ENCODE measurements at places on chromosomes 1 and 21.
A peak's percentile ranks its signal among the peaks of the same experiment; 100 is the strongest.

DNA sequence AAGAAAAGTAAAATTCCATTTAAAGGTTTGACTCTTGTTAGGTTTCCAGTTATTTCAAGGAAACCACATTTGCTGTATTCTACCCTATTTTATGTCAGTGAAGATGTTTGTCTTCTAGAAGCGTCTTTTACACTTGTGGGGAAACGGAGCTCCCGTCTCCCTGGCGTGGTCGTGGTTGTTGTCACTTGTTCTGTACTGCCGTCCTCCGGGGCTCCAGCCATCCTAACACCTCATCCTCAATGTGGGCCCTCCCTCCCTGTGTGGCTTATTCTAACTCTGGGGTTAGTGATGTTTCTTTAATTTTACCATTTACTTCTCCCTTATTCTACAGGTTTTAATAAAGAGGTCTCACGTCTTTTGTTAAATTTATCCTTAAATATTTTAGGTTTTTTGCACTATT lies 52.7 kb upstream of the DIP2A start:
- DNase-seq, result no peak

DNA sequence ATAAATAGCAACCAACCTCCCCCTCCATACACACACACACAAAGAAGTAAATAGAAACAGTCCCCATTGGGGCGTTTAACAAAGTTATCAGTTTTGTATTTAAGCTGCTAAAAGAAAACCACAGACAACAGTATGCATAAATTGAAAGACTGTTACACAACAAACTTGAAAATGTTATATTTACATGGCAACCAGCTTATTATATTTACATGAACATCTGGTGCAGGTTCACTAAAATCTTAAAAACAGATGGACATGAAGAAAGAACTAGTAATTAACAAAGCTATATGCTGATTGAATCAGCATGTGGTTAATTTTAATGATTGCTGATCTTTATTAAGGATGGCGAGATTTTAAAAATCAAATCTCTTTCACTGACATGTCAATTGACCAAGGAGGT lies 384.7 kb downstream of the LRRIQ3 start:
- no peak for DNase-seq

DNA sequence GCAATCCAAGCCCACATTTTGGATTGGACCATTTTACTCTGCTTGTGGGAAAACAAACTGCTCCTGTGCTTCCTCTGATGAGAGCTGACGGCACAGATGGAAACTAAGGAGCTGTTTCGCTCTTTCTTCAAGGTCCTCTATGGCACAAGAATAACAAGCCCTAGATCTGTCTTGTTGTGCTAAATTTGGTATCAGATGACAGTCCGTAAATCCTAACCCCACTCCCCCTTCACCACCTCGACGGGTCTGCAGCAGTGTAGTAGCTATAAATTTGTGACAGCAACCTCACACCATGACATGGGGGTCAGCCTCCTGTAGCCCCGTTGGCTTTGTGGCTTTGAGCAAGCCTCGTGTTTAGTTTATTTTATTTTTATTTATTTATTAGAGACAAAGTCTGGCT lies 85.9 kb downstream of the ADSS2 start:
- no peak for DNase-seq

DNA sequence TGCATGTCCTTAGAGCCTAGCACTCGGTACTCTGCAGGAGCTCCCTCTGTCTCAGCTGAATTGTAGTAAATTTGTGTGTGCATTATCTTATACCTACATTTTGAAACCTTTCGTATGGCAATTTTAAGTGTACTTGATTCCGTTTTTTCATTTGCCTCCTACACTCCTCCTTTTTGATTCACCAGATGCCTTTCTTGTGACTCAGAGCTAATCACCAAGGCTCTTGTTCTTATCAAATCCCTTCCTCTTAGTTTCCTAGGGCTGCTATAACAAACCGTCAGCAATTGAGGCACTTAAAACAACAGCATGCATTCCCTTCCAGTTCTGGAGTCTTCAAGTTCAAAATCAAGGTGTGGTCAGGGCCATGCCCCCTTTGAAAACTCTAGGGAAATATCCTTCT lies 261.0 kb downstream of the ASTN1 start:
- DNase-seq, result no peak

DNA sequence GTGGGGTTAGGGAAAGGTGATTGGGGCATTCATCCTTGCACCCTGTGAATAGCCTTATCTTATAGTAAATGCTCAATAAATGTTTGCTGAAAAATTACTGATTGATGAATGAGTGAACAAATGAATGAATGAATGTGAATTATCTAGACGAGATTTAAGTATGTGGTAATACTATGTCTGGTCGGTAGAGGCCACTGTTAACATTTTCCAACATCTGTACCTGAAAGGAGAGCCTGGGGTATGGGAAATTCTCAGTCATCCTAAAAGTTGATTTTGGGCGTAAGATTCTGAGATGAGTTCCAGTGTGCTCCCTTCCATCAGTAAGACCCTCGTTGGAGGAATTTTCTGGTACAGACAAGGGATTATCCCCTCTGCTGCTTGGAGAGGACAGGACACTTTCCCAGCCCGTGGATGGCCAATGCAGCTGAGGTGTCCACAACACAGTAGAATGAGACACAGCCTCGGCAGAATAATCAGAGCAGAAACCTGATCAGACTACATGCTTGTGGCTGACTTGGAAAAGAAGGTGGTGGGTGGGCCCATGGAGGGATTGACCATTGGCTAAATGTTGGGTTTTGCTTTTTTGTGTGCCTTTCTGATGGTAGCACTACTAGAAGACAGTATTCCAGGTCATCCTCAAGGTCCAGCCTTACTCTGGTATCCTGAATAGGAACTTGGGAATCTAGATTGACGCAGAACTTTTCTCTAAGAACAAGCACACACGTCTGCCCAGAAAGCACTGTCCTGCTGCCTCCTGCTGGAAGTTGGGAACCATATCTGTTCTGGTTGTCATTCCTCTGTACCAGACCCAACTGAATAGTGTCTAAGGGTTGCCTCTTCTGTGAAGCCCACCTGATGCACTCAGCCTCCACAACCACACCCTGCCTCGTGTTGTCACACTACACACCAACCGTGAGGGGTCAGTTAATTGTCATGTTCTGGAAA lies 262.0 kb downstream of the TNR start:
- DNase-seq, result peak; percentile 47

DNA sequence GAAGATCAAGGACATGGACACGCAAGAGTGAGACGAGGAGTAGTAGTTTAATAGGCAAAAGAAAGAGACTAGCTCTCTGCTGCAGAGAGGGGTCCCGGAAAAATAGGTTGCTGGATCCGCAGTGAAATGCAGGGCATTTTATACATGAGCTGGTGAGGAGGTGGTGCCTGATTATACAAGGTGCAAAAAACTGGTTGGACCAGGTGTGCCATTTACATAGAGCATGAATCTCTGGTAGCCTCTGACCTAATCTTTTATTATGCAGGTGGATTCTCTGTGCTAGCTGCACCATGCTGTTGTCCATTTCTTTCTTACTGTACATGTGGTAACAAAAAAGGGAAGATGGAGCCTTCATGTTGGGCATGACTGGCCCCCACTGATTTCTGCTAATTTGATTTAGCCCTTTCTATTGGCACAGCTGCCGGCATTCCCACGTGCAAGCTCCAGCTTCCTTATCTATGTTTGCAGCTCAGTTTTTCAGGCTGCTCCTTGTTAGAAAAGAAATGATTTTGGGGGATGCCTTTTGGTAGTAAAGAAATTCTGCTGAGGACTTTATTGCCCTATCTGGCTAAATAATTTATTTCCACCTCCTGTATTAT lies 548.1 kb downstream of the BRINP3 start:
- no peak for DNase-seq

DNA sequence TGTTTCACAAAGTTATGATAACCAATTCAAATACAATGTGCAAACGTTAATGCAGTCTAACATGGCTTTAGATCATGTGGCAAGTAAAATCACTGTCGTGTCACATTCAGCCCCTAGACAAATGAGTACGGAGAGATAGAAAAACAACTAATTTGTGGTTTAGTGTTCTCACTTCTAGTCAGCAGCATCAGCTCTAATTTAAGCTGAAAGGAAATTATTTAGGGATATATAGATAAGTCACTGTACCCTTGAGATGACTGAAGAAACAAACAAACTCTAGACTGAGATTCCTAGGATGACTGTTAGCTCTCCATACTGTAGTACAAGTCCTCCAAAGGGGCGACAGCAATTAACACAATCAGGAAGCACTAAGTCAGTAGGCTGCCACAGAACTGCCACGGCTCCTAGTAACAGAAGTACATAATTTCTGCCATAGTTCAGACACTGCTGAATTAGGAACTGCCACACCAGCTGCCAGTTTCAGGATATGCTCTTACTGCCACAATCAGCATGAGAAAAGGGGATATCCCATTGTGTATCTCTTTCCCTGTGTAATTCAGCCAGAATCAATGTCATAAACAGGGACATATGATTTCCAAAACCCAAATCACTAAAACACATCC lies 150.4 kb upstream of the NEGR1 start:
- DNase-seq, result no peak

- DNase-seq, result no peak
Measured at GRCh38 chr1:194734970-194735369, 1548.6 kb upstream of the B3GALT2 start.

DNA sequence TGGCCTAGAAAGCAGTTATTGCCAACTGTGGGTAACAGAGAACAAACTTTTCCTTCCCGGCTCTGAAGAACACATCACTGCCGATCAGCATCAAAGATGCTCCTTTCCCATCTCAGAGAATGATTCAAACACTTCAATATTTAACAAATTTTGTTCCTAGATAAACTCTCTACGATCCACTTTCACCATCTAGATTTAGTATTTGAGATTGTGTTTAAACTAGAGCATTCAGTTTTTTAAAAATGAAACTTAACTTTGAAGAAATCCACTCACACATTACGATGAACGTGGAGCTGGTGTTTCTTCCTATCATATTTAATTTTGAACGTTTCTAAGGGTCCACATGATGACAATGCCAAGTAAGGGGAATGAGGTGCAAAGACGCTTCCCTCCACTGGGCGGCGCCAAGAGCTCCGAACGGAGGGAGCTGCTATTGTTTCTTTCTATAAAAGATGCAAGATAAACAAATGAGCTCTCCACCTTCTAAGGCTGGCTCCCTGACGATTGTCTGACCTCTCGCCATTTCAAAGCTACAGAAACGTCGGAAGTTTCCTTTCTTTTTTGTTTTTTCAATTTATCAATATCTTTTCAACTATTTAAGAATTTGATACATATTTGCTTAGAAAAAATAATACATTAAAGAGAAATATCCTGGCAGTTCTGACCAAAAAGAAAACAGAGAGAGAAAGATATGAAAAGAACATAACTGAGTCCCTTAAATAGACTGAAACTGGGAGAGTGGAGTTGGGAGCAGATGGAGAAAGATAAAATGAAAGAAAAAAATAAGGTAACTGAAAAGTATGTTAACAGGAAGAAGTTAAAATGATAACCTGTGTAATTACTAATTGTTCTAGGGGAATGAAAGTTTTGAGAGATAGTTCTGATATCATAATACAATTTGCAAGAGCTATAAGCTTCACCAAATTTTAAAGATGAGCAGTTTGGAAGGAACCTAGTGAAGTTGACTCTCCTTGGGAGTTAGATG lies 4.4 kb upstream of the BARHL2 start:
- DNase-seq, result peak; percentile 69

- no peak for DNase-seq
Measured at GRCh38 chr1:230187290-230187689, 120.3 kb downstream of the GALNT2 start.

GRCh38 chr1:22557341-22557950 lies 5.8 kb upstream of the EPHA8 start:
- DNase-seq, result no peak

DNA sequence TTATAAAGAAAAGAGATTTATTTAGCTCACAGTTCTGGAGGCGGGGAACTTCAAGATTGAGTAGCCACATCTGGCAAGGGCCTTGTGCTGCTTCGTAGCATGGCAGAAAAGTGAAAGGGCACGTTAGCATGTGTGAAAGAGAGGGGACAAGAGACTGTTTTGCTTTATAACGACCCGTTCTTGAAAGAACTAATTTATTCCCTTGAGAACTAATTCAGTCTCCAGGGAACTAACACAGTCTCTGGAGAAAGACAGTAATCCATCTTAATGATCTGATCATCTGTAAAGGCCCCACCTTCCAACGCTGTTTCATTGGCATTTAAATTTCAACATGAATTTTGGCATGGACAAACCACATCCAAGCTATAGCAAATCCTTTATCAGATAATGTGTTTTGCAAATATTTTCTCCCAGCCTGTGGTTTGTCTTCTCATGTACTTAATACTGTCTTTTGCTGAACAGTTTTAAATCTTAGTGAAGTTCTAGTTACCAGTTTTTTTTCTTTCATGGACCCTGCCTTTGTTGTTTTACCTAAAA lies 26.1 kb downstream of the MTR start:
- DNase-seq, result peak; percentile 42

- no peak for DNase-seq
Measured at GRCh38 chr1:116308276-116308675, 64.8 kb upstream of the ATP1A1 start.

DNA sequence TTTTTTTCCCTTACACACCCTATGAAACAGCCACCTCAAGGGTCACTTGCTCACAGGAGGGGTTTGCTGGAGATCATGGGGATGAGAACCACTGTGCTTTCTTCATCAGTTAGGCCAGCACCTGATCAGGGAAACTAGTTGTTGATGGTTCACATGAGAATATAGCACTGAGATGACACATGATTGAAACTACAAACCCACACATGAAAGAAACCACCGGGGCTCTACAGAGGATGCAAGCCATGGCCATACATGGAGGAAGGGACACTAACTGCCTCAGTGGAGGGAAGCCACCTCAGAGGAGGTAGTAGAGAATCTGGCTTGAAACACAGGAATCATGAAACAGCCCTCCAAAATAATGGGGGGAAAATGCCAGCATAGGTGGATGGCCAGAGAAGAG lies 63.2 kb downstream of the PRKAB2 start:
- DNase-seq, result no peak

DNA sequence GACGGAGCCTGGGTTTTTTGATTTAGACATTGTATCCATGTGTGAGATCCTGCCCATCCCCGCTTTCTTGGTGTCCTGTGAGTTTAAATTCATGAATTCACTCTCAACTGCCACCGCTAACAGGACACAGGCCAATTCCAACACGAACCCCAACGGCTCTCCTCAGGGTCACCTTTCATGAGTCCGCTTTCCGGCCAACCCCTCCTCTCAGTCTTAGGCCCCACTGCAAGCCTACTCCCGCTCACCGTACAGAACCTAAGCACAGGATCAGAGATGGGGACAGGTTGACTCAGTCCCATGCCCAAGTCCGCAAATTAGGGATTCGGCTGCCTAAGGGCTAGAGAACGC lies 238 bp upstream of the SCP2 start:
- DNase-seq, result no peak

- peak; percentile 53 for DNase-seq
Measured at GRCh38 chr1:63248216-63248615, 74.2 kb upstream of the FOXD3 start.
